ENCODE measurements at places on chromosomes 5 and 9.

DNA sequence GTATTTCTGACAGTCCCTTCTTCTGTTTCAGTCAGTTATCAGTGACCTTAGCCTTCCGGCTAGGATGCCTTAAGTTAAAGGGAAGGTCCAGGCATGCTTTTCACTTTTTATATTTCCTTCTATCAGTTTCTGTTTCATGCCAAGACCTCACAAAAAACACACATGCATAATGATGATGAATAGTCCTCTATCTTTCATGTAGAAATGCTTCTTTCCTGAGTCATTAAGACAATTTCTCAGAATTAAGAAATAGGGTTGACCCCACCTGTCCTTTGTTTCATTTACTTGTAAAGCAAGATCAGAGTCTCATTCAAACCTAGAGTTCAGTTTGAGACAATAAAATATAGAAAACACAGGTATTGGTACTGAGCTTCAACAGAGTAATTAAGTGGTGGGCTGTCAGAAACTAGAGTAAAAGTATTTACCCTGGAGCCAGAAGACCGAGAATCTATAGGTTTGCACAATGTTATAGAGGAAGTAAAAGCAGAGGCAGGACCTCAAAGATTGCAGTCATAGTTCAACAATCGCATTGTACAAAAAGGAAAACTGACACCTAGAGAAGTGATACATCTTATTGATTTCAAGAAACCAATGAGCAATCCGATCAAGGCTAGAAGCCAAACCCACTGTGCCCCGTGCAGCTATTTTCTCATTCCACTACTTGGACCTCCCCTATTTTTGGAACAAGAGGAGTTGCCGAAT is 118.7 kb upstream of the PUM3 start:
- no peak for DNase-seq

GRCh38 chr9:90787771-90788460 is 13.7 kb upstream of the SYK start:
- DNase-seq, result no peak

DNA sequence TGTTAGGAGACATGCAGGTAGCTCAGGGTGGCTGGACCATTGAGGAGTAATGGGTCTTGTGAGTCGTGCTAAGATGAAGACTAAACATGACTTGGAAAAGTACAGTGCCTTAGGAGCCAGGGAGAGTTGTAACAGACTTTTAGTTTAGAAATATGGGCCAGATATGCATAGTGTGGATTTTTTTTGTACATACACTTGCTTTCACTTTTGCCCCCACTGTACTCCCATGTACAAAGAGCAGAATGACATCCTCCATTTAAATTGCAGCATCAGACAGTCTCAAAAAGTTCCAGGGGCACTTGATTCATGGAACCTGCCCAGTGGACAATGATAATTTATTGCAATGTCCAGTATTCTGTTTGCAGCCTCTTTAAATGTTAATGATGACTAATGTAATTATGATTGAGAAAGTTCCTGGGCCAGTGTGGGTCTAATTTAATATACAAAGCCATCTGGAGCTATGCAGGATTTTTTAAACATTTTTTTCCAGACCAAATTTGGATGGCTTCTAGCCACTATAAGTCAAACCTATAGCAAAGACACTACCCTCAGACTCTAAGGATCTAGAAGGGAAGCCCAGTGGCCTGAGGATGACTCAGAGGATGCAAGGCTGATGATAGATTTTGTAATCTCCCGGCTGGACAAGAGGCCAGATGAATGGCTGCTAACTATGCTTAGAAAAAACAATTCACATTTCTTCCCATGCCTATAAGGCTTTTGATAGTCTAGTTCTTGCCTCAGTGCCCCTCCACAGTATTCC is 80.1 kb downstream of the TRPC7 start:
- DNase-seq, result no peak

DNA sequence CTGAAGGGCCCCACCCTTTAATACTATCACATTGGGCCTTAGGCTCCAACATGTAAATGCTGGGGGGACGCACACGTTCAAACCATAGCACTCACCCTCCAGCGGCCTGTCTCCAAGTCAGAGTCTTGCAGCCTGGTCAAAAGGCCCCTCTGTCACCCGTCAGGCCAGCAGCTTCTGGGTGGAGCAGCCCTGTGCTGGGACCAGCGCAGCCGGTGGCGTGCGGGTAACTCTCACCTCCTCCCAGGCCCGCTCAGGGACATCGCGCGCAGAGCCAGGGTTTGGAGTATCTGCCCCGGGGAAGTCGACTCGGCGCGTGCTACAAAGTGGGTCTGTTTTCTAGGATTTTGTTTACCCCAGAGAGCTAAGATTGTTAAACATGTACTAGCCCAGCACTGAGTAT is 93.0 kb upstream of the COL5A1 start:
- DNase-seq, result no peak

GRCh38 chr9:121676926-121677325 is 25.5 kb downstream of the DAB2IP start:
- DNase-seq, result no peak

DNA sequence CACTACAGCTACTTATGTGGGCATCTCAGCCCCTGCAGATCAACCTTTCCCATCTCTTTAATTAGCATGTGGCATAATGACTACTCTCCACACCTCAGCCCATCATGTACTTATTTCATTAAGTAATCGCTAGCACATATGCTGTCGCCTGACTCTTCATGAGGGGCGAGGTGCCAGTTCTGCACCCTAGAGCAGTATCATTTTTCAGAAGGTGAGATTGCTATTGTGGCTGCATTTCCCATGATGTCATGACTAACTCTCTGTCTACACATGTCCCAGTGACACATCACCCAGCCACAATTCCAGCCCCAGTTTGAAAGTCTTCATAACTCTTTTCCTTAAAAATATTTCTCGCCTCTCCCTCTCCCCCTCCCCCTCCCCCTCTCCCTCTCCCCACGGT is 7.6 kb upstream of the F2RL1 start:
- no peak for DNase-seq

GRCh38 chr5:1564182-1564748 is 40.5 kb upstream of the LPCAT1 start:
- no peak for DNase-seq

DNA sequence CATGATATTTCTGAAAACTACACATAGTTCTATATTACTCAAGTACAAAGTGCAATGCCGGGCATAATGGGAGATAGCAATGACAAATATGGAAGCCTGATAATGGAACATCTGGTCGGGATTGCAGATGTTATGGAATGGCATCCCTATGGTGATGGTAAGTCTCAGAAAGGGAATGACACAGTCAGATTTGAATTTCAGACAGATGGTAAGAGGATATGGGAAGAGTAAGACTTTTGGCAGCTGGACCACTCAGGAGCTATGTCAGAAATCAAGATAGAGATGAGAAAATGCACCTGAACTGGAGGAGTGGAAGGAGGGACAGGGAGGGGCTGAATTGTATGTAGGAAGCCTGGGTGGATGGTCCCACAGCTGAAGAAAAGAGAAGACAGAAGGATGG is 200.0 kb downstream of the DTWD2 start:
- DNase-seq, result no peak

DNA sequence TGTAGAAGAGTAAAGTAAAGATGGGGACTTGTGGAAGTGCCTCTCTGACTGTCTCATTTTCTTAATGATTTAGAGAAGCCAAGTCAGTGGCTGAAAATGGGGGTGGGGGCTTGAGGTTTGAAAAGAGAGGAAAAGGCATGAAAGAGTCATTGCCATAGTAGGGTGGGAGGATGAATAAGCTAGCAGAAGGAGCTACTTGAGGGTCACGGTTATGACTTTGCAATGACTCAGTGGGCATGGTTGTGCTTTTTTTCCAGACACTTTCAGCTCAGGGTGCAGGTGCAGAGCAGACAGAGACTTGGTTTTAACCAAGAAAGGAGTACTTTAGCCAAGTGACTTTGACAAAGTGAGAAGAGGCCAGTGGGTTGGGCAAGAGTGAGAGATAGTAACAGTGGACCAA is 117.8 kb downstream of the PTTG1 start:
- no peak for DNase-seq

DNA sequence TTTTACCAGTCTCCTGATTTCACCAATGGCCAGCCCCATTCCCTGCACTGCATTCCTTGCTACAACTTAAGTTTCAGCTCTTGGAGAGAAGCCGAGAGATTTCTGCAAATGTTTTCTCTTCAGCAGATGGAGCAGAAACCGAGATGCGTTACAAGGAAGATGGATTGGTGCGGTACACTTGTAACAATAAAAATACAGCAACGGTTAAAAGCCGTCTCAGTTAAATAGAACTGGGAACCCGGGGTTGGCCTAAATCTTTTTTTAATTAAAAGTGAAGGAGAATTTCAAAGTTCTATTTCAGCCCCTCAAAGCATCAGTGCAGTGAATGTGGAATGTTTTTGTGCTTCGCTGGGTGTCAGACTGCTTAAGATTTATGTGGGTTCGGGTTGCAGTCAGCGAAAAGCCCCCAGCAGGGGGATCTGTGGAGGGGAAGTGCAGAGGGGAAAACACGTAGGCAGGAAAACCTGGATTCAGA is 19.8 kb downstream of the BRINP1 start:
- DNase-seq, result no peak

GRCh38 chr5:133130387-133131118 is 78.7 kb downstream of the HSPA4 start:
- no peak for DNase-seq

GRCh38 chr5:179870952-179871351 is 12.3 kb upstream of the MRNIP start:
- no peak for DNase-seq

GRCh38 chr5:40551496-40552491 is 127.9 kb upstream of the PTGER4 start:
- peak; percentile 96 for DNase-seq

DNA sequence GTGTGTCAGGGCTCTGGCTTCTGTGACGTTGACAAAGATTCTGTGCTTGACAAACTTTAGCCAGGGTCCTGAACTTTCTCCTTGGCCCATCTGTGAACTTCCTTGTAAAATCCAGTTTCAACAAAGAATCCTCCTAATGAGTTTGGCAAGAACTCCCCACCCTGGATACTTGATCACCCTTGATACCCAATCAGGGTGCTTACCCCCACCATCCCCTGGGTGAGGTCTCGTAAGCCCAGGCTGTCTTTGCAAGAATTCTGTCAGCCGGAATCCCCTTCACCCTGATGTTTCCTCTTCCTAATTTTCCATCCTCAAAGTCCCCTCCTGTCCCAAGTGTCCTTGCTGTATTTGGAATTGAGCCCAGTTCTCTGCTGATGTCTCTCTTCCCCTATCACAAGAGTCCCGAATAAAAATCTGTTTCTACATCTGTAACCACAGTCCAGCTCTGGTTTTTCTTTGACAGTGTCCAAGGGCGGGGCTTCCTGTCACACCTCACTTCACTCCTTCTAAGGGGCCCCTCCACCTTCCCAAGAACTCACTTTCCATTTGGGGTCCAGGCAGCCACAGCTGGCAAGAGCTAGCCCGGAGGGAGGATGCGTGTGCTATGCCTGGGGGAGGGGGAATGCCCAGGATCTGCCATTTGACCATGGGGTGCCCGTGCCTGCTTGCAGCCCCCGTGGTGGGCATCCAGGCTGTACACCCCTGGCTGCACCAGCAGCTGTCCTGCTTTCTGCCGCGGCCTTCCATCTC is 2.7 kb upstream of the CARD19 start:
- DNase-seq, result no peak

GRCh38 chr9:84670138-84671041 is 861 bp downstream of the NTRK2 start:
- DNase-seq, result no peak

GRCh38 chr5:107553117-107553555 is 117.6 kb downstream of the EFNA5 start:
- DNase-seq, result no peak

DNA sequence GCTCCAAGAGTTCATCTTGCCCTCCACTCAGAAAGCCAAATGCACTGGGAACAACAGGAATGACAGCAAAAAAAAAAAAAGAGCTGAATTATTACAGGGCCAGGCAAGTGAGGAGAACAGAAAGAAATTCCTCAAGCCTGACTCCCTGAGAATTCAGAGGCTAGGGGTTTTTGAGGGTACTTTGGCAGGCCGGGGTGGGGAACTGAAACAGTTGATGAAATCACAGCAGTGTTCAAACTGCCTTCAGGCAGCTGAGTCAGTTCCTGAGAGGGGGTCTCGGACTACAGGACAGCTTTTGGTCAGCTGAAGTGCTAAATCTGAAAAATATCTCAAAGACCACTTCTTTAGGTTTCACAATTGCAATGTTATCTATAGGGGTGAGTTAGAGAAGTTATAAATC is 419.4 kb downstream of the SEMA5A start:
- no peak for DNase-seq

DNA sequence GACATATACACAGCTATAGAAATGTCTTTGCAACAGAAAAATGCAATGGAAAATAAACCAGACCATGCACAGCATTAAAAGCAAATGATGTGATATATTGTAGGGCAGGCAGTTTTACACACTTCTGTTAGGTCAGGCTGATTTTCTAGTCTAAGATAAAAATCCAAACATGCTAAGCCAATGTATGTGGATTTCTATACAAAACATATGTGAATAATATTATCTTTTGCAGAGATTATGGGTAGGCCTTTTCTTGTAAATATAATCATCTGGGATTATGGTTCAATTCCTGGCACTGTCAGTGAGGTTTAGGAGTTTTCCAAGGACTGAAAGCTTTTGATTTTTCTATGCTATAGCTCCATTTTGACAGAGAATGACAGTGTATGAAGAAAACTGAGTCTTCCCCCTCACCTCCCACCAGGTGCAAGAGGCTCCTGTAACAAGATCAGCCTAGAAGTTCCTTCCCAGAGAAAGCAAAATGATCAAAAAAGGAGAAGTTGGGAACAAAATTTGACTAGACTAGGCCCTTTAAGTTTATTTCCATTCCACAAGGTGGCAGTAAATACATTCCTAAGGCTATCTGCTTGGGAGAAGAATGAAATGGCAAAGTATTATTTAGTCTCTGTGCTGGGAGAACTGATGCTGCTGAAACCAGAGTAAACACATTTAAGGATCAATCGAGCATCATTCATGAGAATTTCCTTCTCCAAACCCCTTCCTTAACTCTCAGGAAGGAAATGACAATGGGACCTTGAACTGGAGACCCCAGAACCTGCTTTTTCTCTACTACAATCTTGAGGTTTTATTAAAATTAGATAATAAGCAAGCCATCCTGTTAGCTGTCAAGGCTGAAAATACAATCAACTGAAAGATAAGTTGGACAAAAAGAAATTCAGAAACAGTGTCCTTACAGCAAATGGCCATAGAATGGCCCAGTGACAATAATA is 133.0 kb upstream of the TUT7 start:
- DNase-seq, result peak; percentile 62

DNA sequence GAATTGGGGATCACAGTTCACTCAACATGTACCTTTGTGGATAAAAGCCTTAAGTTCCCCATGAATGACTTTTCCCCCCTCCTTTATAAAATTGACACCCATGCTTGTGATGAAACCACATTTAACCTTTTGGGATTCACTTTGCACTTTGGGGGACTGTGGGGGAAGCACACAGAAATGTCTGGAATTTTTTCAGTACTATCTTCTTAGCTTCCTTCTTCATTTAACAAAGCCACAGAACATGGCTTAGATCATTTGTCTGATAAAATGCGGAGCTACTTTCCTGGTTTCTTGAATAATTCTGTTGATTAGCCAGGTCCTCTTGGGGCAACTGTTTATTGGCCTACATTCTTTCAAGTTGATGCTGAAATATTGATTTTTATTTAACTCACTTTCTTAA is 29.9 kb downstream of the TNFSF15 start:
- no peak for DNase-seq

- no peak for DNase-seq
Observed at GRCh38 chr5:159208514-159209437, 577 bp downstream of the RNF145 start.

Data from astrocyte of the cerebellum (primary cell).